ENCODE measurements at places on chromosomes 5 and 9.

- no peak for DNase-seq
These were observed 16.3 kb downstream of the FBXW11 start for GRCh38 chr5:171989946-171990712.

GRCh38 chr9:35683323-35683722 lies 6.4 kb downstream of the TPM2 start:
- DNase-seq: no peak

DNA sequence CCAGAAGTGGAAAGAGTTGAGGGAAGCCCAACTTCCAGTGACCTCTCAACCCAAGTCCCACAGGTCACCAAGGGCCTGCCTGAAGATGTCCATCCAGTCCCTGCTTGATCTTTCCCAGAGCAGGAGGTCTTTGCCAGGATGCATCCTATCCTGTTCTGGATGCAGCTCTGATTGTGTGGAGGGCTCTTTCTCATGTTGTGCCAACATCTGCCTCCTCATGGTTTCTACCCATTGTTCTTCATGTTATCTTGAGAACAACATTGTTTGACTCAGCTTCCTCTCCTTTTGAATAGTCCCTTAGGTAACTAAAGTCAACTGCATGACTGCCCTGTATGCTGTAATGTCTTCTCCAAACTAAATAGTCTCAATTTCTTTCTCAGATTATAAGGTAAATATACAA lies 169.3 kb downstream of the CCDC192 start:
- no peak for DNase-seq

DNA sequence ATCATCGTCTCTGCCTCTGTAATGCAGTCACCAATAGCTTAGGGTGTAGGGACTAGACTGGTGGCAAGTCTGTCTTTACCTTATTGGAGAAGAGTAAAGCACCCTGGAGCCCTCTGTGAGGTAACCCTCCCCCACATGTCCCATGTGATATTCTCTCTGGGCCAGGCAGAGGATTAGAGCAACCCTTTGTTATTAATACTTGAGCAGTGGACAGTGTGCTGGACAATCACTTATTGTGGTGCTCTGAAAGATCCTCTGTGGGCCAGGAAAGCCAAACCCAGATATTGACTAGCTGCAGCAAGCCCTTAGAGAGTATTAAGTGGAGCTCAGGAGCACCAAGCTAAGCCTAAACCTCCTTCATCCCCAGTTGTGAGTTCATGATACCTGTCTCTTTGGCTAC lies 139.7 kb upstream of the RUSC2 start:
- no peak for DNase-seq

DNA sequence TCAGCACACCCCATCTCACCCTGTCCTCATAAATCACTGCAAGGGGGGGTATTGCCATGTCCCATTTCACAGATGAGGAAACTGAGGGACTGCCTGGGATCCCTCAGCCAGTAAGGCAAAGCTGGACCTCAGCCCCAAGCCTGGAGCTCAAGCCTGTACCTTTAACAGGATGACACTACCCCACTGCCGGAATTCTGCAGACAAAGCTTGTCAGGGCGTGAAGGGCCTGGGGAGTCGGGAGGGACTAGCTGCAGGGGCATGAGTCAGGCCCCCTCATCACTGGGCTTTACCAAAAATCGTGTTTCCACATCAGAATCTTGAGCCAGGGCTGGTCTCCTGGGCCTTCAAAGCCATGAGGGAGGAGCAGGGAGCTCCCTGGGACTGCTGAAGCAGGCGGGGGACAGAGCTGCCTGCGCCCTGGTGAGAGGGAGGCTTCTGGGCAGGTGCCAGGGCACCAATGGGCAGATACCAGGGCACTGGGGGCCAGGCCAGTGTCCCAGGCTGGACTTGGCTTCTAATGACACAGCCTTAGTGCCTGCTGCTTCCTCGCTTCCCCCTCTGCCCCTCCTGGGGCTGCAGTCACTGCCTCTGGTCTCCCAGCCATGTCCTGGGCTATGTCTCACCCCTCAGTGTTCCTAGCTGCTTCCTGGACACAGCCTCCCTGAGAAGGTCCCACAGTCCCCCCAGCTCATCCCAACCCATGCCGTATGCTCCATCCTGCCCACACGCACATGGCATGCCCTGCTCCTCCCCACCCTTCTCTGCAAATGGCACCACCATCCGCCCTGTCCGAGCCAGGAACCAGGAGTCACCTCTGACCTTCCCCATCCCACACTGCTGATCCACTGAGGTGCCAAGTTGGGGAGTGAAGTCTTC lies 80.7 kb downstream of the LMX1B start:
- DNase-seq: no peak

DNA sequence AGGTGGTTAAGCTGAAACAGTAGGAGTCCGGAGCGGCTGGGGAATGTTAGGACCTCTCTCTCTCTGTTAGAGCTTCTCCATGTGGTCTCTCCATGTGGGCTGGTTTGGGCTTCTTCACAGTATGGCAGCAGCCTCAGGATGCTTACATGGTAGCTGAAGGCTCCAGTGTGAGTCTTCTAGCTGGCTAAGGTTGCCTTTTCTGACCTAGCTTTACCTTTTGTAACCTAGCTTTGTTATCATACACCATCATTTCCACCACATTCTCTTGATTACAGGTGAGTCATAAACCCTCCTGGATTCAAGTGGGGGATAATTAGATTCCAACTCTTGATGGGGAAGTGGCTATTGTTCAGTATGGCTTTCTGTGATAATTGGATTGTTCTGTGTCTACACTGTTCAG lies 98.5 kb downstream of the MTREX start:
- no peak for DNase-seq

GRCh38 chr5:149470942-149471341 lies 80.3 kb downstream of the CSNK1A1 start:
- DNase-seq: no peak

- DNase-seq: no peak
These were observed 219.9 kb upstream of the NREP start for GRCh38 chr5:111976705-111977435.

GRCh38 chr5:14906628-14907027 lies 35.0 kb upstream of the ANKH start:
- no peak for DNase-seq

- DNase-seq: no peak
These were observed 523.5 kb upstream of the ZNF608 start for GRCh38 chr5:125269926-125270325.

GRCh38 chr5:50406877-50407276 lies 34.2 kb downstream of the EMB start:
- DNase-seq: no peak

DNA sequence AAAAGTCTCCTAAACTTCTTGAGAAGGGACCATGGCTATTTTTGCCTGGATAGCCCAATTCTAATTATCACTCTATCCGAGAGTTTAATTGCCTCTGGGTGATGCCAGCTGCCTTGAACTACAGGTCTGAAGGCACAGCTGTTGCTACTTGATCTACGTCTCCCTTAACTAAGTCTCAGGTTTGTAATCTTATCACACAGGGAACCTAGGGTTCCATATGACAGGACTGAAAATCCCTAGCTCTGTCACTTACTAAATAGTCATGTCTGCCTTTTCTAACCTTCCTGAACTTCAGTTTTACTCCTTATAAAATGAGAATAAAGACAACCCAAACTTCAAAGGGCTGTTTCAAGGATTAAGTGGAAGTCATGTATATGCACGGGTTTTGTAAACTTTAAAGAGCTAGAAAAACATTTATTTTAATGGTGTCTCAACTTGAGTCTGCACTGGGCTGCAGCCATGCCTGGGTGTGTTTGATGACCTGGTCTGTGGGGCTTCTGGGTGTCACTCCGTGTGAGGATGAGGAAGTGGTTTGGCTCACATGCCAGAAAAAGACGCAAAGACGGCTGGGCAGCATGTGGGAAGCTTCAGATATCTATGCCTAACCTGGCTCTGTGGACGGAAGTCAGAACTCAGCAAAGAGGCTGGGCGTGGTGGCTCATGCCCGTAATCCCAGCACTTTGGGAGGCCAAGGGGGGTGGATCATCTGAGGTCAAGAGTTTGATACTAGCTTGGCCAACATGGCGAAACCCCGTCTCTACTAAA lies 129.3 kb upstream of the SLC44A1 start:
- DNase-seq: no peak

DNA sequence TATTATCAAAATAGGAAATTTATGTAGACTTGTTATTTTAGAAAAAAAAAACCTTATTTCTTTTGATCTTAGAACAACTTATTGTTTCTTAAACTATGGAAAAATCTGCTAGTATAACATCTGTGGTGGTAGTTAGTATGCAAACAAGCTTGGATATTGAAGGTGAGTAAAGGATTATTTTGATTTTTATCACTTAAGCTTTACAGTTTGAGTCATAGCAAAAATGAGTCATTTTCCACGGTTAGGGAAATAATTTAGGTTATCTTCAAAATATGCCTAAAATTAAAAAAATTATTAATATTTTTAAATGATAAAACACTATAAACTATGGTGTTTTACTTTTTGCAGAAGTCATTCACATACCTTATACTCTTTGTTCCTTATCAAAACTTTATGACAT lies 107.2 kb upstream of the DHFR start:
- DNase-seq: no peak

DNA sequence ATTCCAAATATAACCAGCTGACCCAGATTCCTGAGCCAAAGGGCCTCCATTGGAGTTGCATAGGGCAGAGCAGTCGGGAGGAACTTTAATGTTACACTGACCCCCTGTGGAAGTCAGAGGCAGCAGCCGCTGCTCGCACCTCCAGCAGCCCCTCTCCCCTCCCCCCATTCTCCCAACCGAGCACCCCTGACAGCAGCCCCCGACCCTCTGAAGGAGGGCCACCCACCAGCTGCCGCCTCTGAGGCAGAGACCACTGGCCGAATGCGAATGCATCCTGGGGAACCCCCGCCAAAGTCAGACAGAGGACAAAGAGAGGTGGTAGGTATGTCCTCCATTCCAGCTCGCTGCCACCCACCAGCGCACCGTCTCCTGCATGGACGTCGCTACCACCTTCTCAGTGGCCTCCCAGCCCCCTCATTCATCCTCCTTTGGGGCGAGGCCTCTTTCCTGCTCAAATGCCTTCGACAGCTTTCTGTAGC lies 231.0 kb downstream of the CDK5RAP2 start:
- no peak for DNase-seq

GRCh38 chr9:108903420-108904103 lies 30.4 kb downstream of the ELP1 start:
- DNase-seq: no peak

- no peak for DNase-seq
These were observed 17.9 kb upstream of the LHX6 start for GRCh38 chr9:122246666-122247065.

GRCh38 chr9:7205806-7206205 lies 448.0 kb downstream of the KDM4C start:
- no peak for DNase-seq

GRCh38 chr9:124808246-124808956 lies 31.5 kb downstream of the OLFML2A start:
- DNase-seq: no peak

DNA sequence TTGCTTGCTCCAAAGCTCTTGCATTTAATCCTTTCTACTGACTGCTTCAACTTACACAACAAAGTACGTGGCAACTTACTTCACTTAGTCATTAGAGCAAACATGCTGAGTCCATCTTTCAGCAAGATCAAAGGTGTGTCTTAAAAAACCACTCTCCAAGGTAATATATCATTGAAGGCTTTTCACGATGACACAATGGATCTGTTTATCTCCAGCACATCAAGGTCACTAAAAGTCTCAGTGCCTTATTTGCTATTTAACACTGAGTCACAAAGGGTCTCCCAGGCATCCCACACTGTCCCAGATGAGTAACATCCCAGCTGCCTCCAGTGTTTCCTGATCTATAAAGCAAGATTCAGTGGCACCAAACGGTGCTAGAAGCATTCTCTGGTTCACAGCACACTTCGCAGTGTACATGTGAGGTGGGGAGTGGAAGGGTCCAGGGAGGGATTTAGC lies 3.7 kb upstream of the CLK4 start:
- DNase-seq: no peak

DNA sequence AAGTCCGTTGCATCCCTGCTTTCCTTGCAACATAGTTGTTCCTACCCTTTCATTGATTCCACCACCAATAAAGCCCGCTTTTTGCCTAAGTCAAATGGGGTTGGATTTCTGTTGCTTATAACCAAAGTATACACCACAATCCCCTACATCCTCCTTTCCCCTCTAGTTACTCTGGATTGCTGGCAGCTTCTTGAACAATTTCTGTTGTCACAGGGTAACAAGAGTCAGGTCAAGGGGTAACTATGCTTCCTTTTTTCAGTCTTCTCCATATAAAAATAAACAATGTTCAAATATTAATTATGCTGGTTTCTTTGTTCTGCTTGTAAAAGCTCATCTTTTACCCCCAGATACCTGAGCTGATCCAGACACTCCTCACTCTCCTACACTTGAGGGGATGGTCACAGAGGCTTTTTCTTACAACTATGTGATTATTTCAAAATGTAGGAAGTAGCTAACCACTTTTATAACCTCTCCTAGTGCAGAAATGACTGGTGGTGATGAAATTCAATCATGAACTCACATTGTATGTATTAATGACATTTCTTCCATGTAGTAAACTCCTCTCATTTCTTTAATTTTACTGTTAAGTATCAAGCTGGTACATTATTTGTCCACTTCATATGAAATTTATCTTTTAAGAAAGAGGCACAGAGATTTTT lies 136.5 kb downstream of the SNX18 start:
- no peak for DNase-seq

DNA sequence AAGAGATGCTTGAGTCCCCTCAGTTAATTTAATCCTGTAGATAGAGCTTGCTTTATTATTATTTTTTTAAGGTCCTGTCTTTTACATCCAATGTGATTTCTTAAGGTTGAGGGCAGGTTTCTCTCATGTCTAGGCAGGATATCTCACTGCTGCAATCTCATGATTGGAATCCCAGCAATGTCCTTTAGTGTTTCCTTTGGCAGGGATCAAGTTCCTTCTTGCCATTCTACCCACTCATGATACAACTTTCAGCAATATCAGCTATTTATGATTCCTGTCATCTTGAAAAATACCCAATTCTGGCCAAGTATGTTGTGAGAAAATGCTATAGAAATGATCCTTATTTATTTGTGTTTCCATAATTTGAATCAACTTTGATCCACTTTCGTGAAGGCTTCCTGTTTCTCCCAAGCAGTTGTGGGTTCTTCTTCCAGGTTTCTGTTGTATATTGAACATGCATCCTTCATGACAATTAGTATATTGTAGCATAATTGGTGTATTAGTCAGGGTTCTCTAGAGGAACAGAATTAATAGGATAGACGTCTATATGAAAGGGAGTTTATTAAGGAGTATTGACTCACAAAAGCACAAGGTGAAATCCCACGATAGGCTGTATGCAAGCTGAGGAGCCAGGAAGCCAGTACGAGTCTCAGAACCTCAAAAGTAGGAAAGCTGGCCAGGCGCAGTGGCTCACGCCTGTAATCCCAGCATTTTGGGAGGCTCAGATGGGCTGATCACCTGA lies 18.4 kb upstream of the VPS13A start:
- no peak for DNase-seq
